ENCODE measurements at places on chromosomes 4 and X. TPM values are rescaled to one million over a fixed set of nuclear protein-coding genes. Genes with fewer than 3 reads are reported as not detected.
A peak's percentile ranks its signal among the peaks of the same experiment; 100 is the strongest.

Gene NAA11
- not detected for polyA plus RNA-seq

Gene PFKFB1
- polyA plus RNA-seq = 0.58 TPM

Gene EDA2R
- polyA plus RNA-seq = 0.80 TPM

Gene TCEAL5
- polyA plus RNA-seq = 13.9 TPM

Gene NRK
- polyA plus RNA-seq = 18.2 TPM

Gene RASSF6
- polyA plus RNA-seq = 7.7 TPM

Gene TXK
- polyA plus RNA-seq = 2.2 TPM

Gene AWAT2
- not detected for polyA plus RNA-seq

Gene UBQLN2
- 51.1 TPM for polyA plus RNA-seq

Gene CCDC160
- polyA plus RNA-seq = 10.1 TPM

Gene SPINK2
- not detected for polyA plus RNA-seq

Gene MAGEC2
- polyA plus RNA-seq = not detected

DNA sequence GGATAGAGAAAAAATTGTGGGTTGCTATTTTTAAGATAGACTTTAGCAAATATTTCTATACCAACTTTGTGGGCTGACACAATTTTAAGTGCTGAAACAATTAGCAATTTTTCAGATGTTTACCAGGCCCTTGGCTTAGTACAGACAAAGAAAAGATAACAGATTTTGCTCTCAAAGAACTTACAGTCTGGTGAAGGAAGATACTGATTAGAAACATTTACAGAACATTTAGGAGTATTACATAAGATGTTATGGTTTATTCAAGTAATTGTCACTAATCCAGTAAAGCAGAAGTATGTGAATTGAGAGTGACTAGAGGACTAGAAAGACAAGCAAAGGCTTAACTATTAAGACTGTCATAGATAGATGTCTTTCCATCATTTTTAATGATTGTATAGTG, 35.3 kb upstream of the NDUFC1 start:
- no peak for DNase-seq

DNA sequence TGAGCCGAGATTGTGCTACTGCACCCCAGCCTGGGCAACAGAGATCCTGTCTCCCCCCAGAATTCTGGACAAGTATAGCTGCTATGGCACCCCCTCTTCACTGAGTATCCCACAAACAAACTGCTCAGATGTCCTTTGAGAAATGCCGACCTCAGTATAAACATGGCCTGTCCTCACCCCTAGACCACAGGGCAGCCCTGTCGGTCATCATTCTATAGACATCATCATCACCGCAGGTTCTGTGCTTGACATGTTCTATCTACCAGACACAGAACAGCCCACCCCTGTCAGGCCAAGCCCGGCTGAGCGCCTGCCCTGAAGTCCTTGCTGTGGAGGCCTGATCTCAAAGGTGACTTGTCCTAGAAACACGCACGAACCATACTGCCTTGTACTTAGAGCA, 232.9 kb downstream of the DHRSX start:
- DNase-seq = no peak

DNA sequence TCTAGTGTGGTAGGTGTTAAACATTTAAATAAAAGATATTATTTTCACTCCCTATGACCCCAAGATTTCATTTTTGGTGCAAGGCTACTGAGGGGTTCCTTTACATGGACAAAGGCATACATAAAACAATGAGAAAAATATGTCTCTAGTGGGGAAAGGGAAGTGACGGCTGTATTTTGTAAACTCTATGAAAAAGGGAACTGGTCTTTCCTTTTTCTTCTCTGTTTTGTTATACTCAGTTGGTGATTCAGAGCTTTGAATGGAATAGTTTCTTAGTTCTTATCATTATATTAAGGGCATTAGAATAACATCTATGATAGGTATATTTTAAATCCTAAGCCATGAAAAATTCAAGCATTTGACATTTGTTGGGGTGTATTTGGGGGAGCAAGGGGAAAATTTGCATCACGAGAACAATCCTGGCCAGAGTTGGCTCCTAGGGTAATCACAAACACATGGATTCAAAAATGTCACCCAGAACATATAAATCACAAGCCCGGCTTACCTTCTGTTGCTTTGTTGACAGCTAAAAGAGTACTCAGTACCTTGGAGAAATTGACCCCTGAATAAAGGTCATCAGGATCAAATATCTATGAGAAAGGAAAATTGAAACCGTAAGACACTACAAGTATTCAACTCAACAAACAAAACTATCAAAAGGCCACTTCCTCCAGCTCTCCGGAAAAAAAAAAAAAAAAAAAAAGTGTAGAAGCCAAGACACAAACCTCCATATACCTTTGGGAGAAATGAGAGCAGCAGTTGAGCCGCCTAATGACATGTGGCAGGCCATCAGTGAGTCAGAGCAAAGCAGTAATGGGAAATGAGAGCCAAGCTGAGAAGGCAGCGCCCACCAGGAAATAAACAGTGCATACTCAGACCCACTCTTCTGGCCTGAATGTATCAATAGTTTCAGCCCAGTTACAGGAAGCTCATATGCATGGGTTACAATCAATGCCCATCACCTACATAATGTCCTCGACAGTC, 33.4 kb downstream of the ARHGEF6 start:
- DNase-seq = no peak

DNA sequence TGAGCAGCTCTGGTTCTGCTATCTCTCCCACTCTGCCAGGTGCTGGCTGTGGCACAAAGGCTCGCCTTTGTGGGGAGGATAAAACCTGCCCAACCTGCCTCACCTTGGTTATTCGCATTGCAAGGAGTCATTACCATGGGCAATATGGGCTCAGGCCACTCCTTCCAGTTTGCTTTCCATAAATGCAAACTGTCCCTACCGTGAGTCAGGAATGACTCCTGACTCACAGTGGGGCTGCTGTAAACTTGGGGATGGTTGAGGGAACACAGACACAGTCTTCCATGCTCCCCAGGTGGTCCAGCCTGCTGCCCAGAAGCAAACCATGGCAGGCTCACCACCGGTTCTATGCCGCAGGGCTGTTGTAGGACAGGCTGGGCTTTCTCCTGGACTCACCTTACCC, 36.1 kb downstream of the COQ2 start:
- no peak for DNase-seq

GRCh38 chrX:153687121-153688039, at the start of gene SLC6A8:
Gene SLC6A8 (plus strand): TSS chrX:153687926. CDS start chrX:153688575, 649 bp downstream.
- no peak for DNase-seq

GRCh38 chr4:951594-952468, 19.6 kb downstream of the TMEM175 start:
- DNase-seq = no peak

GRCh38 chrX:37755025-37755424, 24.8 kb upstream of the CYBB start:
- no peak for DNase-seq

DNA sequence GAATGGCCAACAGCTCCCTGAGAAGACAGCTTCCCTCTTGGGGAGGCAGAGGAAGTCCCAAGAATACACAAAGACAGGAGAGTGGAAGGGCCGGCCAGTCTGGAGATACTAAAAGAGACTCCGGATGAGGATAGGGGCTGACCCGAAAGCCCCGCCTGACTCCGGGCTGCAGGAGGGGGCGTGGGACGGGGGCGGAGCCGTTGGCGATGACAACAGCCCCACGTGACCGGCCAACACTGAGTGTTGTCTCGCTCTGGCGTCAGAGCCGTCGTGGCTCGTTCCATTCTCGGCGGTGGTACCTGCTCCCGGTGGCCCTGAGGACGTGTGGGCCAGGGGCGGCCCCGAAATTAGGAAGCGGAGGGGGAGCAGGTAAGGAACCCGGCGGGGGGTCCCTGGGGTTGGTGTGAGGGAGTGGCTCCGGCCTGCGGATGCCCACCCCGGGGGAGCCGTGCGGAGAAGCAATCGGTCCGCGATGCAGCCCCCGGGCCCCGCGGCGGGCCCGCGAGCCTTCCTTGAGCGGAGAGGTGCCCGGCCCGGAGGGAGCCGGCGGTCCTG, at the start of gene BEX4:
BEX4 (plus strand) TSS at position 239 of the 555 bp plus-strand sequence. CDS start 1,046 bp downstream, outside the sequence.
- DNase-seq = peak; percentile 60

- no peak for DNase-seq
These were observed 437.6 kb downstream of the IL1RAPL1 start for GRCh38 chrX:29024871-29025270.

- DNase-seq = no peak
These were observed 32.7 kb downstream of the ALPK1 start for GRCh38 chr4:112329672-112330375.

- no peak for DNase-seq
These were observed 104.4 kb upstream of the CBR4 start for GRCh38 chr4:169114341-169114974.

DNA sequence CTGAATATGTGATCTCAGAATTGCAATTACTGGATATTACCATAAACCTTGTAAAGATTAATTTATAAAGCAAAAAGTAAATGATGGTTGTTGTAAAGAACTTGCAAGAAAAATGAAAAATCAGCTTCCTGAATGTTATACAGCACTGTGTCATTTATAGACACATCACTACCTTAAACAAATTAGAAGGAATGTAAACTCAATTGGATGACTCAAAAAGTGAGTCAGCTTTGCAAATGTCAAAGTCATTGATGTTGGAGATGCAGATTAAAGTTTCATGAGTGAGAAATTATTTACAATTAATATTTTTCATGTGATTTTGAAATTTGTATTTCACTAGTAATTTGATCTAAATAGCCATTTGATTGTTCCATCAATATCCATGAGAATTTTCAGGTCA, 193.2 kb downstream of the RAPGEF2 start:
- DNase-seq = no peak

- DNase-seq = no peak
These were observed 516.5 kb upstream of the CNKSR2 start for GRCh38 chrX:20857746-20858145.

- no peak for DNase-seq
These were observed 560 bp upstream of the TMSB4X start for GRCh38 chrX:12974305-12974795.

GRCh38 chr4:135184715-135185114, 983.1 kb upstream of the PABPC4L start:
- no peak for DNase-seq

DNA sequence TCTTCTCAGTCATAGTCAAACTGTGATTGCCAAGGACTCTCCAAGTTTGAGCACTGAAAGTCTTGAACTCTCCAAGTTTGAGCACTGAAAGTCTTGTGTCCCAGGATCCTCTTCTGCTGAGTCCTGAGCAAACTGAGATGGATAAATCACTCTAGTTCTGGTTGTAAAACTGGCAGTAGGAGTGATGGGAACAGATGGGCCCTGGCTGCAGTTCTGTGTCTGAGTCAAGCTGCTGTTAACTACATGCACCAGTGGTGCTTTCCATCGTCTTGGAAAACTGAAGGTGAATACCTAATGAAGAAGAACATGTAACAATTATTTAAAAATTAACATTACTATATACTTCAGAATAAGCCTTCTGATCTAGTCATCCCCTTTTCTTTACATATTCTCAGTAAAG, 27.6 kb upstream of the KCNIP4 start:
- DNase-seq = no peak

GRCh38 chr4:124066595-124066994, 645.9 kb downstream of the ANKRD50 start:
- DNase-seq = no peak

DNA sequence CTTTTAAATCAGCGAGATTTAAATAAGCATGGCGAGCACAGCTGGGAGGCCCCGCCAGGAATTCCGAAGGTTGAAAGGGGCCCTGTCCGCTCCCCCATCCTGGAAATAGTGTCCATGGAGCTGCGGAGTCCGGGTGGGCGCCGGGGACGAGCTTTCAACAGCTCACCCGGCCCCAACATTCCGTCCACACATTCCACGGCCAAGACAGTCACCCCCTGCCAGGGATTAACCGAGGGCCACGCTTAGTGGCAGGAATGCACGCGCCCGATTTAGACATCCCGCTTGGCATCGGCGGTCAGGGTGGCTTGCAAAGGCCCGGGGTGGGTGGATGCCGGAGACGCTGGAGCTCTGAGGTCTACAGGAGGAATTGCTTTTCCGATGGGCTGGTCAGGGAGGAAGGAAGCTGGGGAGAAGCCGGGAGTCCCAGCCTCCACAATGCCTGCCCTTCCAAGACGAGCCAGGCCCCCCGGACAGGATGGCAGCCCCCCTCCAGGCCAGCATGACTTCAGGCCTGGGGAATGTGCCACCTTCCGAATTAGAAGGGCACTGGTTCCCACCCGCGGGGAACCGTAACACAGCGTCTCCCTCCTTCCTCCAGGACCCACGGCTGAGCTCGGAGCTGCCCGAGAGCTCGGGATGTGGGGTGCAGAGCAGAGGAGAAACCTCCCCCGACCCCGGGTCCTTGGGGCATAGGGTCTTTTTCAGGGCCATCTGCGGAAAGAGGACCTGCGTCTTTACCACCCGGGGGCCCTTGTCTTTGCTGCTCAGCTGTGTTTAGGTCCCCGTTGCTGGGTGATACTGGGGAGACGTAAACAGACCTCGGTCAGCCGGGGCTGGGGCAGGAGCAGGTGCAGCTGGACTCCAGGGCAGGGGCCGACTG, 26.9 kb upstream of the PPP2R3B start:
- no peak for DNase-seq

DNA sequence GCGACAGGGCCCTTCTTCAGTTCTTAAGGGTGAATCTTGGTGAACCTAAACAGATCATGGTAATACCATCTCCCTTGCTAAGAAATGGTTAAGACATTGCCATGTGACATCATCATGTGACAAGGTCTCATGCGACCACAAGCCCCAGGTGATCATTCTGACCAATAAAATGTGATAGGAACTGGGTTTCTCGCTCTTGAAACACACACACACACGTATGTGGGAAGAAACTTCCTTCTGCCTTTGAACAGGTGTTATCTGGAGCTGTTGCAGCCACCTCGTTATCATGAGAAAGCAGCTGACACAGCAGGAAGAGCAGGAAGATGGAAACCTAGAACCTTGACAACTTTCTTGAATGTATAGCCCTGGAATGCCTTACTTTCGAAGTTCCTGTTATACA, 10.2 kb downstream of the SOD3 start:
- DNase-seq = no peak

DNA sequence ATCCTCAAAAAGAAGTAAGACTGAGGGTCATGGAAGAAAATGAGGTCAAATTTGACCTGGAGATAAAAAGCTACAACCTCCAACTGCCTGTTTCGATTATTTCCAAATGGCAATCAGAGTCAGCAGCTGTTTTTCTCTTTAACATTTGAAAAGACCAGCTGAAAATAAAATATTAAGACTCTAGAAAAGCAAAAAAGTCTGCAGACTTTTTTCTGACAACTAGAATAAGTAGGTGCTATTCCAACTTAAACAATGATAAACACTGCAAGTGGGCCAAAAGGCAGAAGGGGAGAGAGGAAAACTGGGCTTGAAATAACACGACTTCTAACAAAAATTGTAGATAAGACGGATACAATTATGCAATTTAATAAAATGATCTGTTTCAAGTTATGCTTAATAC, 110.4 kb downstream of the LRBA start:
- no peak for DNase-seq

DNA sequence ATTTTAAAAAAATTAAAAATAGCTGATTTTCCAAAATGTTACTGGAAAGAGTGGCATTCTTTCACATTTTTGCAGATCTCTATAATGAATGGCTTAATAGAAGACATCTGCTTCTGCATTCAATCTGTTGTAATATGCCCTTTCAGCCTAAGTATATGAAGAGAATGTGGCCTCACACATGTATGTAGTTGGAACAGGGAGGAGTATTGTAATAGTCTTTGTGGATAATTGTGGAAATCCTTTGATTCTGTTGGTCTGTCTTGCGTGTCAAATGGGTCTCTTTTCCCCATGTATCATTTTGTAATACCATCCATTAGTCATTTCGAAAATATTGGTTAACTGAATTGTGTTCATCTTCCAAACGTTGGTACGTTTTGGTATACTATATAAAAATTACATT, 11.6 kb downstream of the TXLNG start:
- DNase-seq = no peak

- no peak for DNase-seq
These were observed 2.9 kb downstream of the CHST7 start for GRCh38 chrX:46576458-46576857.

- DNase-seq = no peak
These were observed 103.3 kb upstream of the TSPAN7 start for GRCh38 chrX:38458071-38458470.

- DNase-seq = no peak
These were observed 131.8 kb upstream of the NKX1-1 start for GRCh38 chr4:1538096-1538410.

All from right renal pelvis (tissue), 4 donors.